ENCODE measurements at places on chromosomes 13 and 19.

GRCh38 chr13:49206641-49207040 lies 13.5 kb upstream of the MLNR start:
- DNase-seq, result no peak

DNA sequence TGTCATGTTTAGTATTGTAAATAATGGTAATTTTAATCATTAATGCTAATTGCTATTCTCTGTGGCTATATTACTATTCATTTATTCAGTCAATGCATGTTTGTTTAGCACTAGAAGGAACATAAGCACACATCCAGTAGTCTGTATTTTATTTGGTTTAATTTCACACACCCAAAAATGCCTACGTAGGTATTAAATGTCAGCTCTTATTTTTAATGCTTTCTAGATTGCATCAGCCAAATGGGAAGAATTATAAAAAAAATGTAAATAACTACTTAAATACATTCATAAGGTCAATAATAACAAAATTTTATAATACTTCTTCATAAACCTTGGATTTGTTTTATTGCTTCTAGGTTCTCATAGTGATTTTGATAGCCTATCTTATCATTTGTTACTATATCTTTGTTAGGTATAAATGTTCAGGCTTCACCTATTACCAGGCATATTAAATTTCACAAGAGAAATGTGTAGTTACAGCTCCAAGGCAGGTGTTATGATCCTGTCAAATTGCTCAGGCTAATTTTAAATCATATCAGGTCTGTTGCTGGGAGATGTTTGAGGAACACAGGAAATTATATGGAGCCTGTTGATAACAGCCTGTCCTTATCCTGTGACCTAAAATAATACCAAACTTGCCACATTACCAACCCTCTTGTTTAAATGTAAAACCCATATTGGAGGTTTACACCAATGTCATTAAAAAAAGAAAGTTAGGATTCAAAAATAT lies 34.4 kb downstream of the ITGBL1 start:
- DNase-seq, result no peak

GRCh38 chr19:48806818-48807589 lies 3.8 kb downstream of the BCAT2 start:
- no peak for DNase-seq

GRCh38 chr13:74003374-74003773 lies 130.8 kb downstream of the KLF12 start:
- no peak for DNase-seq

DNA sequence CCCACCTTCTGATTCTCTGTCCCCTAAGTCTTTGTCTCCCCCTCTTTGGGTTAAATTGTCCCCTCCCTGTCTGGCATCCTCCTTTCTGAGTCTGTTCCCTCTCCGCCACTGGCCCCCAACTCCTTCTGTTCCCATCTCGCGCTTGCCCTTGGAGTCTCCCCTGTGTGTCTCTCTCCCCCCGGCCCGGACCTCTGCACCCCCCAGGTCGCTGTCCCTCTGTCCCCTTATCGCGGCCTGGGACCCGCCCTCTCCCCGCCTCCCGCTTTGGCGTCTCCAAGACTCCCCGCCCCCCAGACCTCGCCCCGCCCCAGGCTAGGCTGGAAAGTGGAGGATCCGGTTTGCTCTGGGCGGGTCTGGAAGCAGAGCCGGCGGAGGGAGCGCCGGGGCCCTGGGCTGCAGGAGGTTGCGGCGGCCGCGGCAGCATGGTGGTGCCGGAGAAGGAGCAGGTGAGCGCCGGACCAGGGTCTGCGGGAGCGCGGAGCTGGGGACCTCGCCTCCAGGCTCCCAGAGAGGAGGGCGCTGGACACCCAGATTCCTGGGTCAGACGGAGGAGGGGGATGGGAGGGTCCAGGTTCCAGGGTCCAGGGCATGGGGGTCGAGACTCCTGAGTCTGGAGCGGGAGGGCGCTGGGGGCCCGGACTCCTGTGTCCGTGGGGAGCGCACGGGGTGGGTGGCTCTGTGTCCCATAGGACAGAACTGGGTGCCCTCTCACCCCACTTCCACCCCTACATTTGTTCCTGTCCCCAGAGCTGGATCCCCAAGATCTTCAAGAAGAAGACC lies at the start of gene TRPM4:
Gene TRPM4 (plus strand): TSS at position 348 of the 780 bp plus-strand sequence. CDS start 75 bp downstream, at position 423.
- no peak for DNase-seq

DNA sequence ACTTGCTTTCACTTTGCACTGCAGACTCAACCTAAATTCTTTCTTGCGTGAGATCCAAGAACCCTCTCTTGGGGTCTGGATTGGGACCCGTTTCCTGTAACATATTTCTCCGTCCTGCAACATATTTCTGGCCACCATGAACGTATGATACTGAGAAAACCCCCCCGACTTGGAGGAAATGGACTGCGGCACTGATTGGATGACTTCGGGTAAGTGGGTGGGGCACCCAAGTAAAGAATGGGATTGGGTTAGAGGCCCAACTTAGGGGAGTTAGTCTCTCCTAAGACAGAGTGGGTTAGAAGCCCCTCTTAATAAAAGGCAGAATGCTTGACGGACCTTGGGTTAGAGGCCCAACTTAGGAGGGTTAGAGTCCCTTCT lies 690.4 kb downstream of the UQCRFS1 start:
- DNase-seq, result no peak

DNA sequence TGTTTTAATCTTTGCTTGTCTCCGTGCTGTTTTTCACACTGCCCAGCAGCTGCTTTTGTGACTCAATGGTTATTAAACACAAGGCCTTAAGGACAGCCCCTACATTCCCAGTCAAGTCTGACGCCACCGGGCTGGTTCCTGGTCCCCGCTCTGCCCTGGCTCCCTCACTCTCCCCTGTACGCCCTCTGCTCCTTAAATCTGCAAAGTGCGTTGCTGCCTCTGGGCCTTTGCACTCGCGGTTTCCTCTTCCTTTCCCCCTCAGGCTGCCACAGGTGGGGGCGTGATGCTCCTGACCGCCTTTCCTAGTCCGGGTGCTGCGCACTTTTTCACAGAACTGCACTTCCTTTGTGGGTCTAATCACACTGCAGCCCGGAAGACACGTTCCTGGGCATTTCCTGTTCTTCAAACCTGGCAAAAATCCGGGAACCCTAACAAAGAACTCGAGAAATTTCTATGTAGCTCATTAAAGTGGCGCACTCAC lies 25.6 kb downstream of the NOSIP start:
- no peak for DNase-seq

- no peak for DNase-seq
Measured at GRCh38 chr13:64311112-64311511, 2895.5 kb upstream of the PCDH20 start.

- no peak for DNase-seq
Measured at GRCh38 chr13:34044660-34045080, 226.7 kb downstream of the RFC3 start.

DNA sequence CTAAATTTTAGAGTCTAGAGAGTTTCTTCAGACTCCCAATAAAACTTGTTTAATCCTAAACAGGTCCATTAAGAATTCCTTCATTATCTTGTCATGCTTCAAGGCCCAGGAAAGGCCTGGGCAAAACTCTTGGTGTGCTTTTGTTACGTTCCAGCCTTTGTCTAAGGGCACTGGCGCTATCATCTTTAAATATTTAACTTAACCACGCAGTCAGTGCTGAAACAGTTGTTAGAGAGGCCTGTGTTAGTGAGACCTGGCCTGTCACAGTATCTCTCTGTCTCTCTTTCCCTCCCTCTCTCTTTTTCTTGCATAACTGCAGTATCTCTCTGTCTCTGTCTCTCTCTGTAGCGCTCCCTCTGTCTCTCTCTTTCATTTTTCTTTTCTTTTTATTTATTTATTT lies 8.2 kb upstream of the OR1M1 start:
- no peak for DNase-seq

GRCh38 chr13:79340490-79340889 lies 65.6 kb downstream of the RBM26 start:
- DNase-seq, result no peak

DNA sequence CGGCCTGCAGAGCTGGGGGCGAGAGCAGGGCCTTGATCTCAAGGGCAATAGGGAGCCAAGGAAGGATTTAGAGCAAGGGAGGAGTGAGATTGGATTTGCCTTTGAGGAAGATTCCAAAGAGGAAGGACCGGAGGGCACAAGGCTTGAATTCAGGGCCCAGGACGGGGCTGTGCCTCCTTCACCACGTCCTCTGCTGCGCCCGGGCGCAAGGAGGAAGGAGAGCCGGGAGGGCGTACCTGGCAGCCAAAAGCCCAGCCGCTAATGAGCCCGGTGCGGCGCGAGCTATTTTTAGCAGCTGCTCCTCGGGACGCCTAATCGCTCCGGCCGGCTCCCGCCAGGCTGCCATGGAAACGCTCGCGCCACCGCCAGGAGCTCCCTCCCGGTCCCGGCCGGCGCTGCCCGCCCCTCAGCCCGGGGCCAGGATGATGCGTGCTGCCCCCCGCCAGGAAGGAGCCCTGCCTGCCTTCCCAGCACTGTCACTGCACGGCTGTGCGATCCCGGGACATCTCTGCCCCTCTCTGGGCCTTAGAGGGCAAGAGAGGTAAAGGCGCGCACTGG lies 31.3 kb downstream of the TINCR start:
- DNase-seq, result no peak

GRCh38 chr13:105814219-105814901 lies 721.1 kb downstream of the EFNB2 start:
- no peak for DNase-seq

DNA sequence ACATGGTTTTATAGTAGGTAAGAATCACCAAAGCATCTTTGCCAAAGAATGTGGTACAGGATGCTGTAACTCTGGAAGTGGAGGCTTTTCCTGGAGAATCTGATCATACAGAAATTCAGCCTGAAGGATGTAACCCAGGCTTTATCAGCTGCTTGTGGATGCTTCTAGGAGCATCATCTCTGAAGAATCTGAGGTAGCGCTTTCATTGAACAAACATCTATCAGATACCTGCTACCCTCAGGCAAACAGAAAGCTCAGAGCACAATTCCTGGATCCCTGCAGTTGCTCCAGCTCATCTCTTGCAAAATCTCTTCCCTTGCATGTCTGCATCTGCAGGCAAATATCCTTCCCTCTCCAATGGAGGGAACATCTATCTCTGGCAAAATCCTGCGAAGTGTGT lies 9.3 kb downstream of the FAM124A start:
- no peak for DNase-seq

DNA sequence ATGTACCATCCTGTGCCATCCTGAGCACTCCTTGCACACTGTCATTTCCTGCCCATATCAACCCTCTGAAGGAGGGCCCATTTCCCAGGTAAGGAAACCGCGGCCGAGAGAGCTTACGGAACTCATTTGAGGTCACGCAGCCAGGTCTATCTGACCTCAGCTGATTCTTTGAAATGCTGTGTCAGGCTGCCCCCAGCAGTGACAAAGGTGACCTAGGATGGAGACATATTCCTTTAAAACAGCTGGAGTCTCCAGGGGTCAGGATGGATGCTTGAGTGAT lies 42.2 kb upstream of the VSTM2B start:
- DNase-seq, result no peak

DNA sequence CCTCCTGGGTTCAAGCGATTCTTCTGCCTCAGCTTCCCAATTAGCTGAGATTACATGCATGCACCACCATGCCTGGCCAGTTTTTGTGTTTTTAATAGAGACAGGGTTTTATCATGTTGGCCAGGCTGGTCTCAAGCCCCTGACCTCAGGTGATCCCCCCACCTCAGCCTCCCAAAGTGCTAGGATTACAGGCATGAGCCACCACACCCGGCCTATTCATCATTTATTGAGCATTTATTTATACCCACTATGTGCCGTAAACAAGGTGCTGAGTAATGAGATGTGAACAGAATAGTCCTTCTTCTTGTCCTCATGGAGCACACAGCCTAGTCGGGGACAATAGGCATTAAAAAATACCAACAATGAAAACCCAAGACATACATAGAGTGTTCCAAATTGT lies 25.6 kb downstream of the ACTN4 start:
- no peak for DNase-seq

GRCh38 chr13:70666883-70667556 lies 558.8 kb upstream of the KLHL1 start:
- DNase-seq, result no peak

- DNase-seq, result no peak
Measured at GRCh38 chr19:40523322-40524047, 53.2 kb upstream of the SHKBP1 start.

DNA sequence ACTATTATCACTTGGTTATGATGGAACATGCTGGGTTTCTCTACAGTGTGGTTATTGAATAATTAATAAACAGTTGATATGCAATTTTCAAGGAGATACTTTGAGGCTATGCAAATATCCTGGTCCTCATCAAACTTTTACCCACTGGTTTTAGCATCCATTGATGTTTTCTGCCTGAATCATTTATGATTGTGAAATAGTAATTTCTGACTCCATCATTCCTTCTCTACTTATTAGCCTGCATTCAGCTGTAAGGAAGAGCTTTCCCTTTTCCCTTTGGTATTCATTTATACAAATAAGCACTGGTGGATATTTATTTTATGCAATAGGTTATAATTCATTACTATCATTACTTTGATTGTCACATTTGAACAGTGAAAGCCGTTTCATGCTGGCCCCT lies 13.9 kb upstream of the DNAJC15 start:
- DNase-seq, result no peak

- no peak for DNase-seq
Measured at GRCh38 chr19:39400061-39400460, 6.6 kb upstream of the ZFP36 start.

All from stimulated activated CD4-positive, alpha-beta T cell treated with anti-CD3 and anti-CD28 coated beads, Interleukin-2, amount 100 ng/mL, for 4 hours (primary cell).